Progenitor cell of endocrine pancreas (in vitro differentiated cells): ENCODE measurements at places on chromosomes 4 and X.

DNA sequence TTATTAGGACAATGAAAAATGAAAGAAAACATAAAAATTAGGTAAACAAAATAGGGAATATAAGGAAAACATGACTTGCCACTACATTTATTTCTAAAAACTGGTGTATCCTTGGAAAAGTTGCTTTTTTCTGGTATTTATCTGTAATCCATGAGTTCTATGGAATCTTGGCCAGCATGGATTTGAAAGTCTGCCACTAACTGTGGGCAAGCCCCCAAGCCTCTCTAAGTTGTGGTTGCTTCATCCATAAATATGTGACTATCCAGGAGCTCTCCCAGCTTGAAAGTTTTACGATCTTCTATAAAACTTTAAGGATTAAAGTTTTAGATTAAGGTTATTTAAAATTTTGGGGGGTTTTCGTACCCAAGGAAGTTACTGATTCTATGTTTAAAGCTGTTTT, 21.8 kb downstream of the RPS6KA3 start:
- no peak overlapping the region for H3K4me3 ChIP-seq
- H3K4me1 ChIP-seq = peaks cover 2% of the 10 kb centered on the region
- no peaks in the 10 kb centered on the region for H3K27me3 ChIP-seq
- H3K27ac ChIP-seq = no peak overlapping the region

- peaks cover 20% of the 10 kb centered on the region for H3K36me3 ChIP-seq
- peaks cover 18% of the 10 kb centered on the region for H3K4me1 ChIP-seq
- no peak overlapping the region for H3K27ac ChIP-seq
- no peak for DNase-seq
- no peak overlapping the region for H3K4me3 ChIP-seq
Observed at GRCh38 chr4:109820563-109820962, 5.0 kb downstream of the GAR1 start.

DNA sequence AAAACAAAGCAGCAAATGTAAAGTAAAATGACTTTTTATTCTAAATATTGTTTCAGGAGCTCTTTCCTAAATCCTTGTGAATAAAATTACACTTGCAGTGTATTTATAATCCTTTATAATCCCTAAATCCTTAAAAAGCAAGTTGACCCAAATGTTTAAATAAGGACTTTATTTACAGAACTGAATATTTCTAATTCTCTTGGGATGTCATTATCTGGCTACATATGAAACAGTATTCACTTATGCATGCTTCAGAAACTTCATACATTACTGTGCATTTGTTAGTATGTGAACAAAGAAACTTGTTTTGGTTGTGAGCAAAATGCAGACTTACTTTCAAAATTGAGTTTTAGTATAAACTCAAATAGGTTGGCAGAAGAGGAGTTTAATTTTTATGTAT, 49.2 kb downstream of the PTTG2 start:
- H3K36me3 ChIP-seq = peaks cover 2% of the 10 kb centered on the region
- DNase-seq = no peak
- no peak overlapping the region for H3K27ac ChIP-seq
- peaks cover 28% of the 10 kb centered on the region for H3K4me1 ChIP-seq
- no peak overlapping the region for H3K4me3 ChIP-seq

DNA sequence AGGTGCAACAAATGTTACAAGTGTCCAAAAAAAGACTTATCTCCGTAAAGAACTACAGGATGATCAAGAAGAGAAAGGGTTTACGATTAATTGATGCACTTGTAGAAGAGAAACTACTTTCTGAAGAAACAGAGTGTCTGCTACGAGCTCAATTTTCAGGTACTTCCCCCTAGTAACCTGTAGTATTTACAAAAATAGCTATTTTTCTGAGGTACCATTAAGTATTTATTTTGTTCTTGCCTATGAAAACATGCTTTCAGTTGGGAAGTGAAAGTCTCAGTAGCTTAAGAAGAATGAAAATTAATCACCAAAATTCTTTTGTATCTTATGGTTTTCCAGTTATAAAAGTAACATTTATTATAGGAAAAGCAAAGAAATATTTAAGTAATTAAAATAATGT, 5.9 kb downstream of the THAP9 start:
- peaks cover 13% of the 10 kb centered on the region for H3K36me3 ChIP-seq
- H3K4me1 ChIP-seq = peaks cover 2% of the 10 kb centered on the region
- no peak for DNase-seq
- no peaks in the 10 kb centered on the region for H3K27me3 ChIP-seq
- H3K4me3 ChIP-seq = no peak overlapping the region

DNA sequence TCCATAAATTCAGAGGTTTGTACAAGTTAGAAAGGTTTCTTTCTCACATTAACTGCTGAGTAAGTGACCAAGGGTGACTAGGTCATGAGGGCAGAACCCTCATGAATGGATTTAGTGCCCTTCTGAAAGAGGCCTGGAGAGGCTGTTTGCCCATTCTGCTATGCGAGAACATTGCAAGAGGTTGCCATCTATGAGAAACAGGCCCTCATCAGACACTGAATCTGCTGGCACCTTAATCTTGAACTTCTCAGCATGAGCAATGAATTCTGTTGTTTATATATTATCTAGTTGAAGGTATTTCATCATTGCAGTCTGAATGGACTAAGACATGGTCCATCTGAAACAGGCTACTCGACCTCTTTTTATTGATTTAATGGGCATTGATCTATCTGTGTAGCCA, 96.2 kb upstream of the GPRIN3 start:
- H3K36me3 ChIP-seq = no peaks in the 10 kb centered on the region
- H3K4me3 ChIP-seq = no peak overlapping the region
- DNase-seq = no peak
- H3K27ac ChIP-seq = no peak overlapping the region
- H3K4me1 ChIP-seq = no peaks in the 10 kb centered on the region

- H3K4me3 ChIP-seq = no peak overlapping the region
- no peak overlapping the region for H3K27ac ChIP-seq
Observed at GRCh38 chr4:13673167-13673566, 45.6 kb upstream of the BOD1L1 start.

GRCh38 chr4:32778025-32778424, 2057.9 kb downstream of the PCDH7 start:
- H3K27ac ChIP-seq = no peak overlapping the region
- H3K27me3 ChIP-seq = no peaks in the 10 kb centered on the region
- no peaks in the 10 kb centered on the region for H3K36me3 ChIP-seq
- DNase-seq = no peak

- no peaks in the 10 kb centered on the region for H3K36me3 ChIP-seq
- no peak overlapping the region for H3K4me3 ChIP-seq
- no peaks in the 10 kb centered on the region for H3K27me3 ChIP-seq
- peaks cover 9% of the 10 kb centered on the region for H3K4me1 ChIP-seq
- DNase-seq = no peak
- no peak overlapping the region for H3K27ac ChIP-seq
Observed at GRCh38 chr4:112007391-112007790, 137.9 kb upstream of the FAM241A start.

GRCh38 chr4:2484993-2485392, 16.1 kb downstream of the RNF4 start:
- H3K27ac ChIP-seq = peak overlapping the region; percentile 84
- H3K27me3 ChIP-seq = no peaks in the 10 kb centered on the region
- no peaks in the 10 kb centered on the region for H3K36me3 ChIP-seq
- H3K4me3 ChIP-seq = no peak overlapping the region
- H3K4me1 ChIP-seq = peaks cover 20% of the 10 kb centered on the region

DNA sequence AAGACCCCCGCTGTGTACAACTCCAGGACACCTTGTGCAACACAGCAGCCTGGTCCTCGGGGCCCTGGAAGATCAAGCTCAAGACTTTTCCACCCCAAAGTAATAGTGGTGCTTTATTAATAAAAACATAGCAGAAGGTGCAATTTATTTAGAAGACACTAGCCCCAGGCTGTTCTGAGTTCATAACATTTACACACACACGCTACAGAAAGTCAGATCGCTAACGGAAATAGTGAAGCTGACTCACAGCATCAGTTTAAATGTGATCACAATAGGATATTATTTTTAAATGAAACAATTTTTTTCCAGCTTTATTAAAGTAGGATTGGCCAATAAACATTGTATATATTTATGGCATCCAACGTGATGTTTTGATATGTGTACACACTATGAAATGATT, 141.0 kb downstream of the STK32B start:
- H3K27ac ChIP-seq = no peak overlapping the region
- no peaks in the 10 kb centered on the region for H3K4me1 ChIP-seq
- H3K4me3 ChIP-seq = no peak overlapping the region
- DNase-seq = no peak
- H3K27me3 ChIP-seq = no peaks in the 10 kb centered on the region
- H3K36me3 ChIP-seq = no peaks in the 10 kb centered on the region

DNA sequence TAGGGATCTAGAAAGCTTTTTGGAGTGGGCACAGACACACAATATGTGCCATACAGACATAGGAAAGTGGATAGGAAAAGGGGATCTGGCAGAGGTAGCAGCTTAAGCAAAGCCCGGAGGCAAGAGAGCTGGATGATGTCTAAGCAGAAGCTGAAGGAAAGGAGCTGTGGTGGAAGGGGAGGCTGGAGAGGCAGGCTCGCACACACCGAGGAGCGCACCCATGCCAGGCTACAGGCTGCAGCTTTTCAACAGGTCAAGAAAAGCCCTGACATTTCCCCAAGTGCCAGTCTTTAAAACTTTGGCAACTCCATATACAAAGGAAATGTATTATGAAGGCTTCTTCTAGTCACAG, 67.4 kb downstream of the SOWAHB start:
- H3K27ac ChIP-seq = peak overlapping the region; percentile 87
- DNase-seq = no peak
- no peaks in the 10 kb centered on the region for H3K36me3 ChIP-seq
- H3K4me1 ChIP-seq = peaks cover 23% of the 10 kb centered on the region
- H3K4me3 ChIP-seq = peak overlapping the region; percentile 58

DNA sequence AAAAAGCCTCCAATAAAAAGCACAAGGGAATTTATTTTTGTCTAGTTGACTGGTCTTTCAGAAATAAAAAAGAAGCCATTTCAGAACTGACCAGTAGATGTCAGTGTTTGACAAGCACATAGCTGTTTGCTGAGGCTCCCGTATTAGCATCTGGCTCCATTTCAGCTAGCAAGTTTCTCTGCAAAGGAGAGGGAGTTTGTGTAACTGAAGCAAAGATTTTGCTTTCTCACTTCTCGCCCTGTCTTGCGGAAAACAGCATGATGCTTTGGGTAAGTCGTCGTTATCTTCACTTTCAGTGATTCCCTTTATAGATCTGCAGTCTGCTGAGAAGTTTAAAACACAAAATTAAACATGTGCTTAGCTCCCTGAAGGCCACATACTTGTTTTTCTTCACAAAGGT, 85.5 kb downstream of the CT47B1 start:
- H3K4me1 ChIP-seq = peaks cover 4% of the 10 kb centered on the region
- no peak for DNase-seq
- no peak overlapping the region for H3K27ac ChIP-seq
- no peaks in the 10 kb centered on the region for H3K36me3 ChIP-seq
- H3K27me3 ChIP-seq = no peaks in the 10 kb centered on the region

- H3K27me3 ChIP-seq = no peaks in the 10 kb centered on the region
- no peak overlapping the region for H3K4me3 ChIP-seq
- no peak for DNase-seq
- H3K27ac ChIP-seq = no peak overlapping the region
- no peaks in the 10 kb centered on the region for H3K36me3 ChIP-seq
Observed at GRCh38 chrX:107571296-107571998, 56.9 kb upstream of the PRPS1 start.

DNA sequence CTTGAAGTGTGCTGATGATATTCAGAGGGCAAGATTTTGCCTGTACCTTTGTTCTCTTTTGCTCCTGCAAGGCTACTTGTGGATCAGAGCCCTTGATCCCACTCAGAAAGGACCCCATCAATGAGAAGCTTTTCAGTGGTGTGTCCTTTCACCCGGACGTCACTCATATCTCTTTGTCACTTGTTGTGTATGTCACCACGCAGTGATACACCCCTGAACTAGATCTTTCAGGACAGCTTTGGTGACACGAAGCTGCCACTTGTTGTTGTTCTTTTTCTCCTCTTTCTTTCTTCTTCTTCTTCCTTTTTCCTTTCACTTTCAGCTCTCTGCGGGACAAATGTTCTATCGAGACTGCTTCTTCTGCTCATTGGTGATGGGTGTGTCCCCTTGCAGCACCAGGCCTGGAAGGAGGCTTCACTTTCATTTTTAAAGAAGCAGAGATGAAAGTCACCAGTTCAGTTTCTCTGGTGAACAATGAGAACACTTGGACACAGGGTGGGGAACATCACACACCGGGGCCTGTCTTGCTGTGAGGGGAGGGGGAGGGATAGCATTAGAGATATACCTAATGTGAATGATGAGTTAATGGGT, 83.6 kb downstream of the NBDY start:
- H3K4me1 ChIP-seq = peaks cover 16% of the 10 kb centered on the region
- peaks cover 14% of the 10 kb centered on the region for H3K36me3 ChIP-seq
- no peak overlapping the region for H3K4me3 ChIP-seq
- H3K27me3 ChIP-seq = no peaks in the 10 kb centered on the region

DNA sequence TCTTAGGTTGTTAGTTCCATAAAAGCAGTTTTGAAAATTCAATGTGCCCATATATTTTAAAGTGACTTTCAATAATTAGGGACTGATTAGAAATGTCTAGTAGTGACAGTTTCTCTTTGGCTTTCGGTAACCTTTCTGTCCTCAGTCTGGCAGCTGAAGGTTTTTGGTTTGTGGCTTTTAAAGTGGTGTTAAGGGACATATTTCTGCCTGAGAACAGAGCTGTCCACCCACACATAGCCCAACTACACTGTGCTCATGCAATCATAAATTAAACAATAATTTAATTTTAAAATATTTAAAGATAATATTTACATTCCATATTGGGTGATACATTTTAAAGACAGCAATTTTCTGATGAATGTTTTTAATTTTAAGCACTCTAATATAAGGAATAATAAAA, 335.0 kb upstream of the TENM3 start:
- peaks cover 4% of the 10 kb centered on the region for H3K4me1 ChIP-seq
- peaks cover 1% of the 10 kb centered on the region for H3K36me3 ChIP-seq
- no peaks in the 10 kb centered on the region for H3K27me3 ChIP-seq
- no peak overlapping the region for H3K4me3 ChIP-seq

GRCh38 chrX:26848511-26848910, 614.6 kb downstream of the PPP4R3C start:
- H3K4me3 ChIP-seq = no peak overlapping the region
- no peaks in the 10 kb centered on the region for H3K4me1 ChIP-seq
- no peak for DNase-seq
- no peaks in the 10 kb centered on the region for H3K36me3 ChIP-seq

DNA sequence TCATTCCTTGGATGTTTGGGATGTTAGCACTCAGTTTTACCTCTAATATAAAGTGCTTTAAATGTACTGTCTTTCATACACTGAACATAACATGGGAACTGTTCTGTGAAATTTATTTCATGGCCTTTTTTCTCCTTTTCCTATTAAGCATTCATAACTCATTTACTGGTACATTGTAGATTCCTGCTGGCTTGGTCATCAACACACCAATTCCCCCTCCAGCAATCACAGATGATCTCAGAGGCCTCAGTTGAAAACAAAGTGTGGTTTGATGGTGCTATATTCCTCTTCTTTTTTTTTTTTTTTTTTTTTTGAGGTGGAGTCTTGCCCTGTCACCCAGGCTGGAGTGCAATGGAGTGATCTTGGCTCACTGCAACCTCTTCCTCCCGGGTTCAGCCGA, 61.9 kb upstream of the FAM47B start:
- no peak overlapping the region for H3K27ac ChIP-seq
- DNase-seq = no peak
- peaks cover 17% of the 10 kb centered on the region for H3K4me1 ChIP-seq
- no peak overlapping the region for H3K4me3 ChIP-seq

GRCh38 chr4:66489783-66490452, 819.6 kb upstream of the EPHA5 start:
- H3K36me3 ChIP-seq = no peaks in the 10 kb centered on the region
- no peak for DNase-seq
- H3K4me1 ChIP-seq = no peaks in the 10 kb centered on the region
- H3K27me3 ChIP-seq = no peaks in the 10 kb centered on the region
